ENCODE measurements at places on chromosomes 2 and 18.

GRCh38 chr18:54250846-54251261 is 18.5 kb upstream of the POLI start:
- DNase-seq, result no peak

DNA sequence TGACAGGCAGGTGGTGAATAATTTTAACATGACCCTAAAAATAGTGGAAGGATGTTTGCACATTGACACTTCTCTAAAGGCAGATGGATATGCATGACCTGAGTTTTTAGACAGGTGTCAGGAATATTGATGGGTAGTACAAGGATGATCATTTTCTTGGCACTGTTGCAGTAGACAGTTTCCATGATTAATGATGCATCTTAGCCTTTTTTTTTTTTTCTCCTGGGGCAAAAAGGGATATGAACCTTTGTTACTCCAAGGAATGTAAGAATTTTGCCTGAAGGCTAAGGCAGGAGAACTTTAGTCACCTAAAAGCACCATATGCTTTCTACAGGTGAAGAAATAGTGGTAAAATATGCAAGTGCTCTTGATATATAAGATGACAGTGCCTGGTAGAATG is 136.3 kb upstream of the CAVIN2 start:
- no peak for DNase-seq

DNA sequence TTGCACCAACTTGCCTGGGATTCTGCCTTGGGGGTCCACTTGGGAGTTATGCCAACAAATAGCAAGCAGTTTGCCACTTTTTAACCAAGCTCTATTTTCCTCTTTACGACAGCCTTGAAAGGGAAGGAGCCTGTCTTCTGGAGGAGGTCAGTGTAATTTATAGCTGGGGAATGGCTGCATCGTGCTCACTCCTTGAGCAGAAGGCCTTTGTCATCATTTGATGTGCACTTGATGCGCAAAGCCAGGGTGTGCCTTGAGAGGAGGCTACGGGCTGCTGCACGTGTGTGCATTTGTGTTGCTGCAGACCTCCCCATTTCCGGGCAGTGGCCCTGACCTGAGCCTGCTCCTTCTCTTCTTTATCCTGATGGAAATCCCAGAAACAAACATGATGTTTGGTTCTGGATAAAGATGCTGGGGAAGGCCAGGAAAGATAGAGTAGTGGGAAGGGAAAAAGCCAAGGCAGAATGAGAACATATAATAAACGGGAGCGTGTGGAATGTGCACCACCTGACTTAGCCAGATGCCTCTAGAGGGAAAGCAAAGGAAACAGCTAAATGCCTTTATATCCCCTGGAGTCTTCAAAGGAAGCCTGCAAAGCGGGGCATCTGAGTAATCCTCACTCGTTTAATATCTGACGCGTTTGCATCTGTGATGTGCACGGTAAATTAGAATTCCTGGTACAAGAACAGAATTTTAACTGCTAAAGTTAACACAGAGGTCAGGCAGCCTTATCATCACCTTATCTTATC is 68.3 kb upstream of the ZNF521 start:
- no peak for DNase-seq

GRCh38 chr2:105509269-105510086 is 110.6 kb upstream of the FHL2 start:
- DNase-seq, result no peak
